Stimulated activated CD8-positive, alpha-beta memory T cell treated with anti-CD3 and anti-CD28 coated beads, Interleukin-15, amount 100 ng/mL, for 48 hours (primary cell): ENCODE measurements at places on chromosomes 7 and 10.

- no peak for DNase-seq
These were observed 7.9 kb upstream of the TAF3 start for GRCh38 chr10:7810443-7810842.

GRCh38 chr10:5814110-5815107 is 1.2 kb upstream of the GDI2 start:
- DNase-seq = no peak

DNA sequence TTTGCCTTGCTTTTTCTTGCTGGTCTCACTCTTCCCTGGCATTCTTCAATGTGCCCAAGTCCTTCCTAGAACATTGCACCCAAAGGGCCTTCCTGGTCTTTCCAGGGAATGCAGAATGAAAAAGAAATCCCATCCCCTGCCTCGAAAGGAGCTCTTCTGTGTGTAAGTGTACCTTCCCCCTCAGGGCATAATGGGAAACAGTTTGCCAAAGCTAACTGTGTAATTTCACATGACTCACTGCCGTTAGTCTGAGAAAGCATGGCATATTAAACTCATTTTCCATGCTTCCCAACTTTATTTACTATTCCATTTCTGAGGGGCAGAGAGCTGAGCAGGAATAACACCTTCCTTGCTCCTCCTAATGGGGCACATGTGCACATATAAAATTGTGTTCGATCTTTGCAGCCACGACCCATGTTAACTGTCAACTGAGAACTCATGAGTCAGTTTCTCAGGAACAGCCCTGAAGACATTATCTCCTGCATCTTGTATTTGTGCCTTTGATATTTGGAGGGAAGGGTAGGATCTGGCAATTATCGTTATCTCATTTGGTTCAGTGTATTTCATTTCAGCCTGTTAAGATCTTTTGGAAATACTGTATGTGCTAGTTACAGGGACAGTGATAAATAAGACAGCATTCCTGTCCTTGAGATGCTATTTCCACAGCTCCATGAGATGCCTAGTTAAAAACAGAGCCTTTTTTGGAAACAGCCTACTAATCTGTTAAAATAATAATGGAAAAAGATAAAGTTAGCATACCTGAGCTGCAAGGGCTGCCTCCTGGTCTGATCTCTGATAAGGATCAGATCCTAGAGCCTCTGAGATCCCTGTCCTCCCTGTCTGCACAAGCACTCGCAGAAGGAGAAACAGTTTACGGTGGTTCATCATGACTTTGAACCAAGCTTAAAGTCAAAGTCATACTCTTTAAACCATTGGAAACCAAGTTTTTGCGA is 42.3 kb downstream of the IKZF1 start:
- no peak for DNase-seq

GRCh38 chr7:114422507-114423501 is 8.2 kb downstream of the FOXP2 start:
- DNase-seq = no peak

GRCh38 chr10:94251098-94251497 is 111.6 kb downstream of the NOC3L start:
- no peak for DNase-seq

DNA sequence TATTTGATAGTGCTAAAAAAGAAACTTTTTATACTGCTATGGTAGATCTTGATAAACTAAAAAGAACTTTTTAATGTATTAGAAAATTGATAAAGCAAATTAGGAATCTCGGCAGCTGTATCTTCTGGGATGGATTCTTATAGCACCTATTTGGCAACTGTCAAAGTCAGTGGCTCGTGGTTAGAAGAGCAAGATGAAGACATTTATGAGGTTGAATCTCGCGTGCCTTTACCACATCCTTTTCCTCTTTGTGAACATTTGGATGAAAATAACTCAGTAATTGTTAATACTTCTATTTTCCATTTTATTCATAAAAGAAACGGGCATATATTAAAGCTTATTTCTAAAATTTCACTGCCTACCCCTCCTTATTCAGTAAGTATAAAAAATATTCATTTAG is 76.2 kb downstream of the CYP51A1 start:
- no peak for DNase-seq
